Ureter (tissue), 1 donor: ENCODE measurements at places on chromosomes 12 and 14. TPM values are rescaled to one million over a fixed set of nuclear protein-coding genes. Genes with fewer than 3 reads are reported as not detected.

Gene PDE3A
- total RNA-seq, result 6.5 TPM

Gene PLCZ1
- total RNA-seq, result not detected

Gene AP1G2
- total RNA-seq, result 248 TPM

Gene NEMF
- total RNA-seq, result 108 TPM

Gene ADGRD1
- 80.2 TPM for total RNA-seq

Gene TPPP2
- 0.62 TPM for total RNA-seq

Gene CLEC4A
- 2.1 TPM for total RNA-seq

Gene PCK2
- 116 TPM for total RNA-seq

Gene KLRG1
- 2.4 TPM for total RNA-seq
